ENCODE measurements at places on chromosomes 5 and 9.

GRCh38 chr9:135353935-135354334 is 125.6 kb upstream of the PPP1R26 start:
- no peak for DNase-seq

GRCh38 chr9:126397056-126397455 is 70.4 kb downstream of the MVB12B start:
- no peak for DNase-seq

- peak; percentile 93 for DNase-seq
Observed at GRCh38 chr5:1552521-1553255, 28.9 kb upstream of the LPCAT1 start.

DNA sequence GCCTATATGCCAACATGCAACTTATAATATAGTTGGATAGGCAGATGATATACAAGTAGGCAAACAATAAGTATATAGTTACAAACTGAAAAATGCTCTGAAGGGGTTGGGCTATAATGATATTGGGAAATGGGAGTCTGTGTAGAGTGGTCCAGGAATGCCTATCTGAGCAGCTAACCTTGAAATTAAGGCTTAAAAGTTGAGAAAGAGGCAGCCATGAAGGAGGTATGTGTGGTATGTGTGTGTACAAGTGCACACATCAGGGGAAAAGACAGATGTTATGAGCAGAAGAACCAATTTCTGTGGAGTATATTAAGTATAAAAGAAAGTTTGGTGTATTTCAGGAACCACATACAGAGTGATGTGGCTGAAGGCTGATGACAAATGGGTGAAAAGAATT is 154.9 kb upstream of the PAPPA start:
- no peak for DNase-seq

DNA sequence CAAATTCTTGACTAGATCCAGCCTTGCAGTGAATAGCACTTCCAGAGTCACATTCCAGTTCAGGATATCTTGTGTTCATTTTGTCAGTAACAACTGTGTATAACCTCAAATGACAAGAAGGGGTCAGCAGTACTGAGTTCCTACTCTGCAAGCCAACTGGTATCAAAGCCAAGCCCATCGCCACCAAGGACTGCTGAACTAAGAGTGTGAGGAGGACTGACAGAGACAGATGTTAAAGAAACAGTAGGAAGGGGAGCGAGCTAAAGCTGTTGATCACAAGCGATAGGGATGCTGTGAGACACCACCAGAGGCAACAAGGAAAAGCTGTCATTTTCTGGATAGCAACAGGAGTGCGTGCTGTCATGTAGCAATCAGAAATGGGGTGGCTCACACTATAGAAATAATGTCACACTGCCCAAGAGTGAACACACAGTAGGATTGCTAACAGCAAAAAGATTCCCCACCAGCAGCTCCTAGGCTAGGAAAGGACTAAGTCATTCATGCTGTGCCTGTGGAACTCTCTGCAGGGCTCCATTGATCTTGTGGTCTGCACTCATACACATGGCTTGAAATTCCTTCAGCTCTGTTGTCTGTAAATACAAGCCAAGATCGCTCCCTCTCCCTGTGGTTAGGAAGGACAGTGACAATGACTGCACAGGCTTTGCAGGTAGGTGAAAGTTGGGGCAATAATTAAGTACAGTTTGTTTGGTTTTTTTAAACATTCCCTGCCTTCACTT is 658.6 kb downstream of the NR2F1-AS1 start:
- DNase-seq: no peak

GRCh38 chr5:96576876-96577275 is 85.3 kb upstream of the CAST start:
- DNase-seq: no peak

DNA sequence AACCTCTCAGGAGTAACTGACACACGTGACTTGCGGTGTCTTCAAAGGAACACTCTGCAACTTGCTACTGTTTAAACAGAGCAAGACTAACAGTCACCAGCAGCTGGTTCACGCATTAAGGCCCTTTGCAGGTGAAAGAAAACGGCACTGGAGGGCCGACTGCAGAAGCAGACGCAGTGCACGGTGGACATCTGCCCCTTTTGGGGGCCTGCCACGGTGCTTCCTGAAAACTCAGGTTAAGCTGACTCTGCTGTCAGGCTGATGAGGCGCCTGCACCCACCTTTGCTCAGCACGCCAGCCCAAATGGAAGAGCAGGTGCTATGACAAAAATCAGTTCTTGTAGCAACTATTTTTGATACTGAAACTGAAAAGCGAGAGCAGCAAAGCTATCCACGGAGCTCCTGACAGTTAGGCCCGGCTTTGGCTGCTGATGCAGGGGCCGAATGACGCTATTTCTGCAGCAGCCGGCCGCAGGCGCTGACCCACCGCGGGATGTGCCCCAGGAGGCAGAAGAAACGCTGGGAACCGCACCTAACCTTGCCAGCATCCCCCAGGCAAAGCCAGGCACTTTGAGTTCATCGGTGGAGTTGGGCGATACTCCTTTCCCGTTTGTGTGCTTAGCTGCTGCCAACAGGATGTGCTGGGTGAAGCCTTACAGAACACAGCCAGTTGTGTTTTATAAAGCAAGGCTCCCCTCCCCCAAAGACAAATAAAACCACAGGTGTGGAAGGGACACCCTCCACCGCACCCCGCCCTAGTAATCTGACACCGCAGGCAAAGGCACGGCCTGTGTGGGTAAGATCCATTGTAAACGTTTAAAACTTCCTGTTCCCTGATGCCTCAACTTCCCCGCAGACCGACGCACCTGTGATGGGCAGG is 21.1 kb upstream of the TERT start:
- peak; percentile 23 for DNase-seq

GRCh38 chr5:388266-389196 is 54.4 kb upstream of the EXOC3 start:
- DNase-seq: no peak

GRCh38 chr5:67876371-67876770 is 339.2 kb upstream of the PIK3R1 start:
- DNase-seq: no peak

GRCh38 chr5:6581559-6582426 is 51.1 kb downstream of the NSUN2 start:
- DNase-seq: no peak

GRCh38 chr5:80600943-80601693 is 31.0 kb upstream of the ANKRD34B start:
- no peak for DNase-seq

GRCh38 chr9:137218754-137219271 is 3.2 kb downstream of the RNF208 start:
- DNase-seq: no peak

DNA sequence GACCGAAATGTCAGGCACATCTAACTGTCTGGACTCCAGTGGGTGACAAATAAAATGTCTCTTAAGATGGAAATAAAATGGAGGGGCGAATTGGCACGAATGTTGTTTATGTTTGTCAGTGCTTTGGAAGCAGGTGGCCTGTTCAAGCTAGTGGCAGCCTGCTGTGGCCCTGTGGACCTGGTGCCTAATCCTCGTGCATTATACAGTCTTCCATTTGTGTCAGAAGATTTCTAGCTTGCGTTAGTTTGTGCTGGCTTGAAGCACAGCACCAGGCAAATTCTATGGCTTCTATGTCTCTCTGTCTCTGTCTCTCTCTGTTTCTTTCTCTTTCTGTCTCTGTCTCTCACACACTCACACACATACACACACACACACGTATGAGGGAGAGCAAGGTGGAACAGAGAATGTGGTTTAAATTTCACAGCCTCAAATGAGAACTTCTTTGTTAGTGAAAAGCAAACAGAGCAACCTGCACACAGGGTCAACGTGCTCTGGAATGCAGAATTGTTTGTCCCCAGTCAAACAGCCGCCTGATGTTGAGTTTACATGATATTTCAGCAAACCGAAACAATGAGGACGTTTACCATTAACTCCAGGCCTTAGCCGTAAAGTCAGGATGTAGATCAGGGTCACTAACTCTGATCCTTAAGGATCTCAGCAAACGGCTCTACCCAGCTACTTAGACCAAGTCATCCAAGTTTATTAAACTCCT is 39.0 kb upstream of the CD180 start:
- DNase-seq: no peak

GRCh38 chr9:431701-432100 is 217.0 kb downstream of the DOCK8 start:
- DNase-seq: no peak

DNA sequence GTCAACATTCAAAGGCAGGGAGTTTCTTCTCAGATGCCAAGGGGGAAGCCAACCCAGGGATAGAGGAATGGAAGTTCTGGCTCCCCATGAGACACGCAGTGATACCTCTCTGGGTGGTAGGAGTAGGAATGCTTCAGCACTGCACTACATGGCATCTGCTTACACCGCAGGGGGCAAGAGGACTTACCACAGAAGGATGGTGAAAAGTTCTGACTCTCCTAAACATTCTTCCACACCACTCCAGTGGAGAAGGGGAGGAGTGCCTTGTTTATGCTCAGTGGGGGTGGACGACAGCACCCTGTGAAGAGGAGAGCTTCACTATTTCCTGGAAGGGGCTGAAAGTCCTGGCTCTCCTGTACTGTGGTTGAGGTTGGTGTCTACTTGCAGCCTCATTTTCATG is 1011.3 kb upstream of the WWC1 start:
- DNase-seq: no peak

DNA sequence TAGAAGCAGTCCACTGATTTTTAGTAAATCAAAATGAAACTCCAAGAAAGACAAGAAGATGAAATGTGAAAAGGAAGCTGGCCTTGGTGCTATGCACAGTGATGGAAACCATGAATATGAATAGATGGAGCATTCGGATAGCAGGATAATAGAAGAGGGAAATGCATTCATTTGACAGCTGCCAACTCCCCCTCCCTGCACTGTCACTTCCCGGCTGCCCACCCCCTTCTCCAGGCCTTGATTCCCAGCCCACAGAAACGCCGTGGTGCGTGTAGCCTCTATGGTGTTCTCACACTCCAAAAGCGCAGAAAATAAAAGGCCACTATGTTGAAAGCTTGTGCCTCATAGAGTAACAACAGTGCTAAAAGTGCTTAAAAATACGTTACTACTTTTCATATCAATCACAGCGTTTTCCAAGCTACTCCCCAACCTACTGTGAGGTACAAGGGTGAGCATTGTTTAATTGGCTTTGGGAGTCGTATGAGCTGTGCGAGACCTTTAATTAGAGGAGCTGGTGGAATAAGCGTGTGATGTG is 26.1 kb upstream of the IFNK start:
- peak; percentile 22 for DNase-seq

DNA sequence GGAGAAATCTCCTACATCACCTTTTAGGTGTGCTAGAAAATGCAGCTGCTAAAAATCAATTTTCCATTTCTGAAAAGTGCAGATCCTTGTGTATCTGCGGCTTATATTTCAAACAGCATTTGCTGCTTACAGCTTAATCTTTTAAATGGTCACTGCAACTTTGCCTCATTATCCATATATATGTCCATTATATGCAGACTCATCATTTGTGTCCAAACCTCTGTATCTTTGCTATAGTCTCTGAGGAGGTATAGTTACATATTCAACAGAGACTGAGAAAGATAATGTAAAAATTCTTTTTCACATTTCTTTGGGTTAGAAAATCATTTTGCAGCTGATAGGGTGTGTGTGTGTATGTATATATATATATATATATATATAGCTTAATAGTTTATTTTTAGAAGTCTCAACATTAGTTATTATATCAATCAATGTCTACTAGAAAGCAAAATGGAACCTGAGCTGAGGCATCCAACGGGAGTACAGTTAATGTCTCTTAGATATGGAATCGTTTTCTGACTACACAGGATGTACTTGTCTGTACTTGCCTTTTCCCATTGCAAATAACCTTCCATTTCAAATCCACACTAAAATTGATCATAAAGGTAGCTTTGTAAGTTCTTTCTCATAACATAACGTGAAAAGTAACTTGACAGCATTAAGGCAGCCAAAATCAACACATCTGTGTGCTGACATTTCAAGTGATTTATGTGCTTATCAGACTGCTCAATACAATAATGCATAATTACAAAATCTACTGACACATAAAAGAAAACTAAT is 267.0 kb upstream of the HAPLN1 start:
- DNase-seq: no peak

DNA sequence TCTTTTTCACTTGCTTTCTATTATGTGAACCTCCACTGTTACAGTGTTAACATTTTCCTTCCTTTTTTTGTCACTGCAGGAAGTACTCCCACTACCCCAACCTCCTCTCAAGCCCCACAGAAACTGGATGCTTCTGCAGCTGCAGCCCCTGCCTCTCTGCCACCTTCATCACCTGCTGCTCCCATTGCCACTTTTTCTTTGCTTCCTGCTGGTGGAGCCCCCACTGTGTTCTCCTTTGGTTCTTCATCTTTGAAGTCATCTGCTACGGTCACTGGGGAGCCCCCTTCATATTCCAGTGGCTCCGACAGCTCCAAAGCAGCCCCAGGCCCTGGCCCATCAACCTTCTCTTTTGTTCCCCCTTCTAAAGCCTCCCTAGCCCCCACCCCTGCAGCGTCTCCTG is 18.8 kb downstream of the NUP214 start:
- DNase-seq: no peak

DNA sequence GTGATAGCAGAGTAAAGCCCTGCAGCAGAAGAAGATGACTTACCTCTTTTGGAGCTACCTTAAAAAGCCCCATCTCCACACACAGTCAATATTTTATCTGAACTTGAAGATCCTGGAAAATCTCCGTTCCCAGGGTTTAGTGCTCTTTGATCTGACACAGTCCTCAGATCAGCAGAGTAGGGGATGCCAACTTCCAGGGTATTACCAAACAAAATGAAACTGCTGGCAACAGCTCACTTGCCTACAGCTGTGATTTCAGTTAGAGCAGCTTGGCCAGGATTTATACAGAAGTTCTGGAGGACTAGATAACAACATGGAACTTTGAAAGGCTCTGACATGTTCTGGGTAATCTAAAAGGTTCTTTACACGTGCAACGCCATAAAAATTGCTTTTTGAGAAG is 1537.8 kb upstream of the ACO1 start:
- DNase-seq: no peak

- DNase-seq: peak; percentile 78
Observed at GRCh38 chr5:113513384-113514288, at the start of gene YTHDC2. YTHDC2 (plus strand) TSS chr5:113513694; CDS start chr5:113513896, 202 bp downstream.

- DNase-seq: no peak
Observed at GRCh38 chr5:114953565-114953964, 216.1 kb downstream of the TRIM36 start.

DNA sequence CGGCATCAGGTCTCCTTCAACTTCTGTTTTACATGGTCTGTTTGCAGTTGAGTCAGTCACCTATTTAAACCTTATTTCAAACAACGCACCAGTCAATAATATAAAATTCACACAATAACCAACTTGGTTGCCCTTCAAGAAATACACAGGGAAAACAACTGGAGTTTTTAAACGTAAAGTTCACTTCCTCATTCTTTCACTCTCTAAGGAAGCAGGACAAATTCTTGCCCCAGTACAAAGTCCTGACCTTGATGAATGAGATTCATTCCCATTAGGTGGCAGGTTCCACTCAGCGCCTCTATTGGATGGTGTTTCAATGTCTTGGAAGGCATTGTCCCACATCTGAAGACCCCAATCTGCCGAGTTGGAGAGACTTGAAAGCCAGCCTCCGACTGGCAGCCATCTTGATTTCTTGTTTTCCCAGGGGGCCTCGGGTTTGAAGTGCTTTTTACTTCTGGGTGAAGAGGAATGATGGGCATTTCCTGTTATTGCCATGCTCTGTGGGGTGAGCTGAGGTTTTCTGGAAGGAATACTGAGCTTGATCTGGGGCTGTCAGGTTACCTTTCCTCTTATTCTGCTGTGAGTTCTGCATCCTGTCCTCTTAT is 105.0 kb downstream of the ACER2 start:
- no peak for DNase-seq

Measured in caudate nucleus (tissue), 63 donors.